Activated CD8-positive, alpha-beta memory T cell treated with anti-CD3 and anti-CD28 coated beads, Interleukin-2, amount 50 U/mL, for 4 hours (primary cell): ENCODE measurements at places on chromosomes 1 and 21.

- no peak for DNase-seq
Measured at GRCh38 chr1:67941746-67942145, 108.5 kb upstream of the GNG12 start.

- no peak for DNase-seq
Measured at GRCh38 chr1:211347077-211347844, 20.6 kb downstream of the TRAF5 start.

DNA sequence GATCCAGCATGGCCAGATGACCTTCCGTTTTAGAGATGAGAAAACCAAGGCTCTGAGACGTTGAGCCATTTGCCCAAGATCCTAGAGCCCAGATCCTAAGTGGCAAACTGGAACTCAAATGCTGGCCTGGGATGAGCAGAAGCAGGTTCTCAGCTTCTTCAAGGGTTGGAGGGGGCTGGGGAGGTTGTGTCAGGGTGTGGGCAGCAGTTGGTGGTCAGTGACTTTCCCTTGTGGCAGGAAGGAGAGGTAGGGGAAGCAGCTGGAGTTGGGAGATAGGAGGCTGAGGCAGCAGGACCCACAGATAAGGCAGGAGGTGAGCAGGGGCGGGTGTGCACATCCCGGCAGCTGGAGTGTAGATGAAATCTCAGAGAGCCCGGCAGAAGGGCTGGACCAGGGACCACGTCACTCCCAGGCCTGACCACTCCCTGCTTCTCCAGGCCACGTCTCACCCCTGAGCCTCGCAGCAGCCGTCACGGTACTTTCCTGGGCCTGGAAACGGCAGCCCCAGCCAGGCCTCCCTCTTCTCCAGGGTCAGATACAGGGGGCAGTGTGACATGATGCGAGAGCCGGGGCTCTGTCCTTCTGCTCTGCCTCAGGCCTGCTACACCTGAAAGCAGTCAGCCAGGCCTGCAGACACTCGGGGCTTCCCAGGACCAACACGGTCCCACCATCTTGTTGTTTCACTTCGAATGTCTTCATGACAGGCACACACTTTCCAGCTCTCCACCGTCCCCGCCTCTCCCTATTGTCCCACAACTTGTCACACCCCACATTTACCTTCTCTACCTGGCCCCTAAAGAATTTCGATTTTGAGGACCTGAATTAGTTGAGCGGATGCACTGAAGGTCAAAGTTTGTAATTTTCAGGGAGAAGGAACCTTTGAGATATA, 11.5 kb upstream of the LAPTM5 start:
- no peak for DNase-seq

DNA sequence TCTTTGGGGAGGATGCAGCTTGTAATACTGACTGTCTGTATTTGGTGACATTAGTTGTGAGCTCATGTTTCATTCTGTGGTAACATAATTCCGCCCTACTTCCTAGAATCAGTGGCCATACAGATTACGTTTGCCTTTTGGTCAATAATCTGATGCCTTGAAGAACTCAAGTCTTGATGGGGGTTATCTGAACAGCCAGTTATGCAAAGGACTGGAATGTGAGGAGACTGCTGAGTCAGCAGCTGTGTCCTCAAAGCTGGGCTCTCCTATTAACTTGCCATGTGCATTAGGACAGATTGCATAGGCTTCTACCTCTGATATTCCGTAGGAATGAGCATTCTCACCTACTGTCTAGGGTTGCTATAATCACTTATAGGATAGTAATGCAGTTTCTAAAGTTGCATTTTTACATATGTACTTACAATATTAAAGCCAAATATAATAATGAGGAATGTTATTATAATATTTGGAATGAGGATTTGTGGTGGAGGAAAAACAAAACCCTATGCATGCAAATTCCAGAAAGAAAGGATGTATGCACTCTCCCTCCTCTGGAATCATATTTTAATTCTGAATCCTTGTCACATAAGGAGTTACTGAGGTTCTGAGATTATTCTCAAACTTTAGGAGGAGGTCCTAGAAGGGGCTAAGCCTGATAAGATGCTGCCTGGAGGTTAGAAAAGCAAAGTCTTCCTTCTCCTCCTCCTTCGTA, 116.0 kb downstream of the NOS1AP start:
- no peak for DNase-seq

DNA sequence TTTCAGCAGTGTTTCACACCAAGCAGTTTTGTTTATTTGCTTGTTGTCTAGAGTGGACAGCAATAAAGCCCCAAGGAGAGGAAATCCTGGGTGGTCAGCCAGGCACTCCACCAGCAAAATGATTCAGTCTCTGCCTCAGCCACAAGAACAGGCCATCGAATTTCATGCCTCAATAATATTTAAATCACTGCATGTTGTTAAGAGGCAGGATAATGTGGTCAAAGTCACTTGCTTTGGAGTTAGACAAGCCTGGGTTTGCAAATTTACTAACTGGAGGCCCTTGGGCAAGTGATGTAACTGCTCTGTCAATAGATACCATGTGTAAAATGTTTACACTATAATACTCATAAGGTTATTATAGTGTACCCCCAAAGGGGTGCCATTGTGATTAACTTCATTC, 349.6 kb downstream of the LMO4 start:
- DNase-seq: no peak

GRCh38 chr1:169585181-169585580, 1.1 kb downstream of the F5 start:
- DNase-seq: no peak

GRCh38 chr1:40857737-40858136, 4.4 kb downstream of the CITED4 start:
- DNase-seq: no peak
